Activated naive CD4-positive, alpha-beta T cell treated with anti-CD3 and anti-CD28 coated beads, Interleukin-2, amount 50 U/mL, for 72 hours (primary cell): ENCODE measurements at places on chromosomes 3 and 15.

DNA sequence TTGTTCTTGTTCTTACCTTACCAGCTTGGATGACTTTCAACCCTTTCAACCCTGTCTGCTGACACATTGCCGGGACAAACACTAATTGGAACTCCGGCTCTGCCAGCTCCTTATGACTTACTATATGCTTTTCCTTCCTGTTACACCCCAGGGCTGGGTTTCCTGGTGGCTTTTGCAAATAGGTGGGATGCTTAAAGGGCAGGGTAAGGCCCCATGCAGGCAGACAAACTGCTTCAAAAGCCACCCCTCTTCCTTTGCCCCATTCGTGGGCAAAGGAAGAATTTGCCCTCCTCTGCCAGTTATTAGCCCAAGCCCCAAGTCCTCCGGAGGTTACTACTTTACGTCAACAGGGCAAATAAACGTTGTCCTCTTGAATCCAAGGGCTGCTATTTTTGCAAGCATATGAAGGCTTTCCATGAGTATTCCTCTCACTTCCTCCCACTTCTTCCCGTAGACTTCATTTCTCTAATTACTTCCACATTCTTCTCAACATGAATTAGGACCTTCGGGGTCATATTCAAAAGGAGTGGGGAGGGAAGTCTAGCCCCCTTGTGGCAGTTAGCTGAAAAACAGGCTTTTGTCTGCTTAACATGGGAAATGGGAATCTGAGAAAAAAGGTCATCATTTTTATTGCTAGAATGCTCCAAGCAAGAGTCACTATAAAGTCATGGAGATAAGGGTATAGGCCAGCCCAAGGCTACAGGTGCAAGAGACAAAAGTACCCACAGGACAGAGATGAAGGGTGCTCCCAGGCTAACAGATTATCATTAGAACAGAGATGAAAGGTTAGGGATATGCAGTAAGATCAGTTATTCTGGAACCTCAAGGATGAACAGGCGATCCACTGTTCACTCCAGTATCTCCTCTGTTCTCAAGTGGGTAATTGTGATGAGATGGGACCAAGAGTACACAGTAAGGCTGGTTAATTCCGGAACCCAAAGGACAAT lies 56.3 kb upstream of the FSTL1 start:
- no peak for DNase-seq

DNA sequence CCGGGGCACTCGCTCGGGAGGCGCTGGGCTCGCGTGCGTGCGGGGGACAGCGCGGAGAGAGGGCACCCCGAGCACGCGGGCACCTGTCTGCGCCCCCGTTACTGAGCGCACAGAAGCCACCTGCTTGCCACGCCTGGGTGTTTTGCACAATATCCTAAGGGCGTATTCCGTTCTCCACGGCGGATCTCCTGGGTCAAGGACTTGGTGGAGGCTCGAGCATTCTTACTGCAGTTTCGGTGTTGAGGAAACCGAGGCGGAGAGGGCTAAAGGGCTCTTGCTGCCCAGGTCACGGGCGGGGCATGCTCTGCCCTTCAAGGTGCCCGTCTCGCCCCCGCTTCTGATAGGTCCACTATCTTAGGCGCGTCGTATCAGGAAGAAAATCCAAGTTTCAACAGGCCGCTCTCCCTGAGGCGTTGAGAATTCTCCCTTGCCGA lies 526 bp downstream of the GPD1L start:
- no peak for DNase-seq

- DNase-seq, result no peak
These were observed 86.8 kb downstream of the TMCO5A start for GRCh38 chr15:38021259-38021658.

GRCh38 chr3:122555275-122556071 lies 8.6 kb downstream of the PARP9 start:
- no peak for DNase-seq

DNA sequence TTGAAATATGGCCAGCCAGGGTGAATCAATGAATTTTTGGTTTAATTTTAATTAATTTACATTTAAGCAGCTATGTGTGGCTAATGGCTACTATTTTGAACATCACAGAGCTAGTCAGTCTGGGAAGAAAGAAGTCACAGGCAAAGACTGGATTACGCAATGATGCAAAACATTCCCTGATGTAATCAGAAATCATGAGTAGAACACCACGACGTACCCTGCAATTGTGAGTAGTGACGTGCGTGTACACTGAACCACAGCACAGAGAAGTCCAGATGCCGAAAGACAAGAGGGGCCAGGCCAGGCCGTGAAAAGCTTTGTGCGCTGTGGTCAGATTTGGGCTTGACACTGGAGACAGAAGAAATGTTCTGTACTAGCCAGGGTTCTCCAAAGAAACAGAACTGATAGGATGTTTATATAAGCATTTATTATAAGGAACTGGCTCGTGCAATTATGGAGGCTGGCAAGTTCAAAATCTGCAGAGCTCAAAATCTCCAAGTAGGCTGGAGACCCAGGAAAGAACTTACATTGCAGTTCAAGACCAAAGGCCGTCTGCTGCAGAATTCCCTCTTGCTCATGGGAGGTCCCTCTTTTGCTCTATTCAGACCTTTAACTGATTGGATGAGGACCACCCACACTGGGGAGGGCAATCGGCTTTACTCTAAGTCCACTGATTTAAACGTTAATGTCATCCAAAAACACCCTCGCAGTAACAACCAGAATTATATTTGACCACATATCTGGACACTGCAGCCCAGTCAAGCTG lies 44.6 kb downstream of the SH3BP5 start:
- DNase-seq, result no peak

DNA sequence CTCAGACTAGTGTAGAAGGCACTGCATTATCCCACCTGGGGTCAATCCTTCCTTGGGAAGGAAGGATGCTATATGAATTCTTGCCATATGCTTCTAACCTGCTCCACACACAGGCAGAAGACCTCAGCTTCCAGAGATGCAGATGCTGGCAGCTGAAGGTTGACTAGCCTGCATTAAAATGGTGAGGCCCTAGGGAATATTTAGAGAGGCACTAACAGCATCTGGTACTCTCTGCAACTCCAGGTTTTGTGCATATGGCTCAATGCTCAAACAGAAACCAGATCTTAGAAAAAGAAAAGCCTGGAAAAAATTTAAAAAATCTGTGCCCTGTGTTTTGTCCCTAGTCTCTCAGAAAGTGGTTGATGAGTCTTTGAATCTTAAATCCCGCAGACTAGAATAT lies 56.0 kb upstream of the MYRIP start:
- no peak for DNase-seq

- no peak for DNase-seq
These were observed 67.4 kb downstream of the USP13 start for GRCh38 chr3:179720196-179720595.
